ENCODE measurements at places on chromosomes 11 and 22. TPM values are rescaled to one million over a fixed set of nuclear protein-coding genes. Genes with fewer than 3 reads are reported as not detected.

The MPZL2 gene
- total RNA-seq, result 4.8 TPM

The P2RY6 gene
- total RNA-seq, result not detected

The CDC42EP2 gene
- total RNA-seq, result 0.48 TPM

The AAMDC gene
- total RNA-seq, result 12.4 TPM

The OR5M3 gene
- not detected for total RNA-seq

The MS4A2 gene
- not detected for total RNA-seq

The NAV2 gene
- total RNA-seq, result 0.20 TPM

The EFEMP2 gene
- total RNA-seq, result 10.5 TPM

The SYCE3 gene
- total RNA-seq, result not detected

The FGF4 gene
- not detected for total RNA-seq

The PLCB3 gene
- 11.9 TPM for total RNA-seq

The MICAL3 gene
- total RNA-seq, result 23.7 TPM

The OR2AG1 gene
- total RNA-seq, result not detected

The C11orf97 gene
- not detected for total RNA-seq

The SCN2B gene
- not detected for total RNA-seq

The KCNA4 gene
- not detected for total RNA-seq

The C11orf54 gene
- total RNA-seq, result 22.2 TPM

The SERPING1 gene
- not detected for total RNA-seq

The MAP6 gene
- 0.10 TPM for total RNA-seq

The CPSF7 gene
- total RNA-seq, result 94.0 TPM

The OR52E5 gene
- not detected for total RNA-seq

The APOL3 gene
- total RNA-seq, result 132 TPM

The SAC3D1 gene
- total RNA-seq, result 29.6 TPM

The USH1C gene
- total RNA-seq, result not detected

The LARGE2 gene
- total RNA-seq, result 0.33 TPM

The FAM180B gene
- not detected for total RNA-seq

The RCE1 gene
- 21.5 TPM for total RNA-seq

The MRPL11 gene
- 57.4 TPM for total RNA-seq

The KRTAP5-7 gene
- total RNA-seq, result 0.17 TPM

The FAM227A gene
- not detected for total RNA-seq

The HEPHL1 gene
- not detected for total RNA-seq

The C22orf31 gene
- total RNA-seq, result not detected

The RAG1 gene
- total RNA-seq, result 0.30 TPM

The FGF3 gene
- not detected for total RNA-seq

The SPON1 gene
- total RNA-seq, result 15.5 TPM

The MRGPRE gene
- total RNA-seq, result not detected

The ACTN3 gene
- 0.05 TPM for total RNA-seq

The PLAAT2 gene
- not detected for total RNA-seq

The TRIM51 gene
- total RNA-seq, result not detected

The FOXRED2 gene
- 14.5 TPM for total RNA-seq

The CCDC82 gene
- total RNA-seq, result 29.7 TPM

The NRXN2 gene
- total RNA-seq, result 0.20 TPM

The RAB3IL1 gene
- total RNA-seq, result not detected

The MACROD1 gene
- total RNA-seq, result 14.2 TPM

The RBMXL2 gene
- total RNA-seq, result not detected

The TBX10 gene
- total RNA-seq, result not detected

The GP1BB gene
- total RNA-seq, result not detected

The INPP5J gene
- total RNA-seq, result not detected

The PLEKHA7 gene
- 4.9 TPM for total RNA-seq

All from activated naive CD4-positive, alpha-beta T cell treated with anti-CD3 and anti-CD28 coated beads, Interleukin-2, amount 10 ng/mL, durations not matched to agents 5 hours and 36 hours (primary cell).